Endothelial cell of umbilical vein (primary cell): ENCODE measurements at places on chromosomes 7 and 10. TPM values are rescaled to one million over a fixed set of nuclear protein-coding genes. Genes with fewer than 3 reads are reported as not detected.

The LIPJ gene
- 0.09 TPM in 1 of 2 replicates, not detected in the other for total RNA-seq

The TBATA gene
- total RNA-seq, result not detected in 2 replicates

The FASTK gene
- 71.6 and 73.3 TPM in 2 replicates for total RNA-seq

The VPS41 gene
- total RNA-seq, result 79.8 and 81.4 TPM in 2 replicates

The PNLIPRP3 gene
- total RNA-seq, result not detected in 2 replicates
